ENCODE measurements at places on chromosomes 7 and 10.

GRCh38 chr10:35711615-35712411 is 69.7 kb upstream of the FZD8 start:
- no peak for DNase-seq

- DNase-seq, result no peak
Measured at GRCh38 chr10:17548162-17548561, 69.0 kb downstream of the HACD1 start.

- no peak for DNase-seq
Measured at GRCh38 chr7:41147606-41148485, 555.0 kb downstream of the INHBA start.

GRCh38 chr10:25547382-25547781 is 372.6 kb downstream of the GPR158 start:
- DNase-seq, result no peak

DNA sequence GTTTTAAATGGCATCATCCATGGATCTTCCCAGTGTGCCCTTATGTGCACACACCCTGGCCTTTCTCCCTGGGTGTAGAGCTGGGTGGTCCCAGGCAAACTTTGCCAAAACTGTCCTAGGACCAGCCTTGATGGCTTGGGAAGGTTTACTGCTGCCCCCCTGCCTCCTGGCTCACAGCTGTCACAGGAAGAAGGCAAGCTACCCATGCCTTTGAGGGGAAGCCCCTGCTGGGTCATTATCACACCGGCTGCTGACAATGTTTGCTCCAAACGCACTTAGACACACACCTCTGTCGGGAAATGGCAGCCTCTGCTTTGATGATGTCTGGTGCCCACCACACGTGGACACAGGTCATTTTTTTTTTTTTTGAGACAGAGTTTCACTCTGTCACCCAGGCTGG is 25.2 kb upstream of the FIGNL1 start:
- peak; percentile 65 for DNase-seq

DNA sequence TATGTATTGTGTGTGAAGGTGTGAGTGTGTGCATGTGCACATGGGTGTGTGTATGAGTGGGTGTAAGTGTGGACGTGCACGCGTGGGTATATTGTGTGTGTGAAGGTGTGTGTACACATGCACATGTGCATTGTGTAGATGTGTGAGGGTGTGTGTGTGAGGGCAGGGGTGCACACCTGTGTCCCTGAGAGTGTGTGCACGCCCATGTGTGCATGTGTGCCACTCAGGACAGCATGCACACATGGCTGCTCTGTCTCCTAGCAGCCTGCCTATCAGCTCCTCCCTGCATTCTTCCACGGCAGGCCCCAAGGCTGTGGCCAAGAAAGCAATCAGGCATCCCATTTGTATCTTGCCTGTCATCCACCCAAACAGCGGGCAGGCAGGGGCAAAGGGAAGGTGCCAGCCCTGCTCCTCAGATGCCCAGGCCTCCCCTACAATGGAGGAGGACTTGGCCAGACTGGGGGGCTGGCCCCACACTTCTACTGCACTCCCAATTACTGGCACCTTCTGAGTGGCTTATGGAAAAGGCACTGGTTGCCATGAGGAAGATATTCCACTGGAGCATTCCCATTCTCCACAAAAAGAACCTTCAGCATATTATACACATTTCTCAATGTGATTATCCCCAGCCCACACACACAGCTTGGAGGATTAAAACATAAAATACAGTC is 380.4 kb upstream of the ZMIZ1 start:
- DNase-seq, result no peak

DNA sequence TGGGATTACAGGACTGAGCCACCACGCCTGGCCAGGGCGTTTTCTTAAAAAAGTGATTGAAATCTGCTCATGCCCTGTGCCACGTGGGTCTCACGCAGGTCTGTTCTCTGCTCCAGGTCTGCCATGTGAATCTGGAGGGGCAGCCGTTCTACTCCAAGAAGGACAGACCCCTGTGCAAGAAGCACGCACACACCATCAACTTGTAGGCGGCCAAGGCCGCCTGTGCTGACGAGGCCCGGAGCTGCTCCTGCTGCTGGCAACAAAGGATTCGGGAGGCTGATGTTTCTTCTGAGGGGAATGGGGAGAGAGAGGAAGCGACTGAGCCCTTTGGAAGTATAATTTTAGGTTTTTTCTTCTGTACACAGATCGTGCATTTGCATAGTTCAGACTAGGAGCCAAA is 23.6 kb upstream of the BMPR1A start:
- no peak for DNase-seq

- no peak for DNase-seq
Measured at GRCh38 chr10:3497581-3497980, 287.4 kb downstream of the KLF6 start.

DNA sequence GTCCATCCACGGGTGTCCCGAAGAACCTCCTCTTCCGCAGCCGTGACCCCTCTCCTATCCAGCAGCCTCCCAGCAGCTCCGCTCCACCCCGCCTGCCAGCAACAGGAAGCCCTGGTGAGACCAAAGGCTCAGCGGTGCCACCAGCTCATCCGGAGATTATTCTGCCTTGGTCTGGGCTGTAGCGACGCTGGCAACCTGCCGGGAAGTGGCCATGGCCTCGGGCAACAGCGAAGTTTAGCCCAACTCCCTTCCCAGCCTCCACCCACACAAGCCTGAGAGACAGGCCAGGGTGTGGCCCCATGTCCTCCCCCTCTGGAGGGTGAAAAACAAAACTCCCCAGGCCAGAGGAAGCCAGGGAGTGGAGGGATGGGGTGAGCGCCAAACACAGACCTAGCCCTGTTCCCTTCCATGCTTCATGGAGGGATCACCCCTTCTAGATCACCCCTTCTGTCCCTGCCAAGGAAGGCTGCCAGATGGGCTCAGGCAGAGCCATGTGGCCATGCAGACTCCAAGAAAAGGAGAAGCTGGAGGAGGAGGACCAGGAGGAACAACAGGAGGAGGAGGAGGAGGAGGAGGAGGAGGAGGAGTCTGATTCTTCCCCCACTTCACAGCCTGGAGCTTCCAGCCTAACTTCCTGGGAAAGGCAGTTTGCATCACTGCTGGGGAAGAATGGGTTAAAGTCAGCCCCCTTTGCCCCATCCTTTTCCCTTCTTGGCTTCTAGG is 918 bp downstream of the CALHM2 start:
- no peak for DNase-seq

DNA sequence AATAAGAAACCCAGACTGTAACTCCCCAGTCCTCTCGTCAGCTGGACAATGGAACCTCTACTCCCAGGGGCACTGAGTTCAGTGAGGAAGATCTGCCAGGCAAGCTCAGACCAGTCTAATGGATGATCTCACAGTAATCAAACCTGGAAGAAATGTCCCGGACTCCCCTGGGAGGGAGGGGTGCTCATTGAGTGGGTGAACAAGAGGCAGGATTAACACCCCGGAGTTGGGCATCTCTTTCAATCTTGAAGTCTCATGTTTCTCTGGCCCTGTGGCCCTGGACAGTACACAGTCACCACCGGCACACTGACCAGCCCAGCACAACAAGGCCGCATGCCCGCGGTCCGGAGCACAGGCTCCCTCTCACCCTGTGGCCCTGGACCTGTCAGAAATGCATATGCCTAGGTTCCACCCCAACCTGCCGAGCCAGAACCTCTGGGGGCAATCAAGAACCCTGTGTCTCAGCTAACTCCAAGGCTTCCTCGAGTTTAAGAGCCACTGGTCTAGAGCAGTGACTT is 27.8 kb downstream of the CXCL12 start:
- DNase-seq, result no peak

DNA sequence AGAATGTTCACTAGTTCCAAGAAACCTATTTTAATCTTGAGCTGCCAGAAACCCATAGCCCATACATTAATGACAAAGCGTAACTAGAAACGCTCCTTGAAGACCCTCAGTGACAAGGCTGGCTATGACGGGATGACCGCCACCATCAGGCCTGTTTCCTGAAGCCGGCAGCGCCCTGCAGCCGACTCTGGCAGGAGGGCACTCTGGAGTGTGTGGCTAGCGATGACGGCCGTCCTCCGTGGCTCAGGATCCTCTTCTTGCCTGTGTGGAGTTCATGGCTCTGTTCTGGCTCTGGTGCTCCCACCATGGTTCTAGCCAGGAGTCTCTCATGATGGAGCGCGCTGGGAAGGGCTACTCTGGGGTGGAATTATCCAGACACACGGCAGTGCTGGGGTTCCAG is 224.1 kb downstream of the ADARB2 start:
- DNase-seq, result no peak

GRCh38 chr10:122461367-122461728 is at the start of gene HTRA1:
Gene HTRA1 (plus strand): TSS chr10:122461553. CDS start chr10:122461653, 100 bp downstream.
- DNase-seq, result no peak

GRCh38 chr10:131829156-131829930 is 71.5 kb upstream of the PPP2R2D start:
- DNase-seq, result no peak

- DNase-seq, result no peak
Measured at GRCh38 chr7:2614631-2615330, 17.0 kb upstream of the TTYH3 start.

DNA sequence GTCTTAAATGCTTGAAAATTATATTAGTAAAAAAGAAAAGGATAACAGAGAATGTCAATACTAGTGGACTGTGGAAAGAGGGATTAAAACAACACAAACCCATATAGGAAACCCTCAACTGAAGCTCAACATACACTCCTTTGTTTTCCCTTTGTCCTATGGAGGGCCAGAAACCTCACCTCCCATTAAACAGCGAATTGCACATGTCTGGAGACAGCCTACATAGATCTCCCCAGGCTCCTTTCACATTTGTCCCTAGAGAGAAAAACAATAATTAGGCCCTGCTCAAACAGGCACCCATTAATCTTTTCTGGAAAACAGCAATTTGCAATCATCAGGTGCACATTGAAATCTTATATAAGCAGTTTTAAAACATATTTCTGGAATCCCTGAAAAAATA is 87.6 kb upstream of the SEMA3D start:
- DNase-seq, result no peak

DNA sequence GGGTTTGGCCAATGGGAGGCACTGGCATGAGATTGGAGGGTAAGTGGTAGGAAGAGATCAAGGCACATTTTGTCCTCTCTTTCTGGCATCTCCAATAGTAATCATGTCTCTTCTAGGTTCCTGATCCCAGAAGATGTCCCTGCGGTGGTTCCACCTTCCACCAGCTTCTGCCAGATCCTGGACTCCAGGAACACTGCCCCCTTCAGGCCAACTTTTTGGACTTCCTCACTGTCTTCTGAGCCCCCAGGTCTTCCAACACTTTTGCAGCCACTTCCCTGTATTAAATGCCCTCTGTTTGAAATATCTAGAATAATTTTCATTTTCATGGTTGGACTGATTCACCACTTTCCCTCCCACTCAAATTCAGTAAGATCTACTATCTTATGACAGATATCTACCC is 60.9 kb downstream of the BAMBI start:
- DNase-seq, result no peak

- no peak for DNase-seq
Measured at GRCh38 chr7:132063800-132064199, 507.4 kb upstream of the PODXL start.

GRCh38 chr10:79399223-79399831 is 46.1 kb downstream of the ZCCHC24 start:
- no peak for DNase-seq

- no peak for DNase-seq
Measured at GRCh38 chr7:12434012-12434642, 30.5 kb upstream of the VWDE start.

- DNase-seq, result no peak
Measured at GRCh38 chr7:153433223-153433622, 619.0 kb upstream of the DPP6 start.

DNA sequence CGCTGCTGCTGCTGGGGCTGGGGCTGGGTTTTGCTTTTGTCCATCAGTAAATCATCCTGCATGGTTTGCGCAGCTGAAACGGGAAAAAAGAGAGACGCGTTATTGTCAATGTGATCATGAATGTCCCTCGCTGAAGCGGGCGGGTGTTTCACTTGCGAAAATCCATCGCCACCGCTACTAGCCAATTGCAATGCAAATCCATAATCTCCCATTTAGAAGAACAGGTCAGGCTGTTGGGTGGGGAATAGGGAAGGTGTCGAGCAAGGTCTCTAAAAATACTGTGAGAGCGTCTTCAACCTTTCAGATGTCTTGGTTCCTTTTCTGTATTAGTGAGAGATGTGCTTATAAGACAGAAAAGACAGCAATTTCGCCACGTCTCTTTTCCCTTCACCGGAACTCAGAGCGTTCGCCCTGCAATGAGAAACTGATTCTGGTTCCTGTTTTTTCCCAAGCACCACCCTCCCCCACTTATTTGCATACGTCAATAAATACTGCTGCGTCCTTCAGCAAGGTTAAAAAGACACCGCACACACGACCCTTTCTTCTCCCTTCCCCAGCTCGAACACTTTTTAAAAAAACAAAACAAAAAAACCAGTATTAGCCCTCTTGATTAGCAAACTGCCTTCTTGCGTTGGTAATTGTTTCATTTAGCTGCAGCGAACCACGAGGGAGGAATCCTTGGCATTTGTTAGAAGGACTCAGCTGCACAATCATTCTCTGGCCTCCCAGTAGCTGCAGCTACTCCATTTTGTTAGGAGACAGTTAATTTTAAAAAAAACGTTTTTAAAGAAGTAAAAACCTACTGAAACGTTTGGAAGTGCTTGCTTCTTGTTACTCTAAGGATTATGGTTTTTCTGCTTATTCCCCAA is 50.4 kb downstream of the CPEB3 start:
- DNase-seq, result peak; percentile 36

DNA sequence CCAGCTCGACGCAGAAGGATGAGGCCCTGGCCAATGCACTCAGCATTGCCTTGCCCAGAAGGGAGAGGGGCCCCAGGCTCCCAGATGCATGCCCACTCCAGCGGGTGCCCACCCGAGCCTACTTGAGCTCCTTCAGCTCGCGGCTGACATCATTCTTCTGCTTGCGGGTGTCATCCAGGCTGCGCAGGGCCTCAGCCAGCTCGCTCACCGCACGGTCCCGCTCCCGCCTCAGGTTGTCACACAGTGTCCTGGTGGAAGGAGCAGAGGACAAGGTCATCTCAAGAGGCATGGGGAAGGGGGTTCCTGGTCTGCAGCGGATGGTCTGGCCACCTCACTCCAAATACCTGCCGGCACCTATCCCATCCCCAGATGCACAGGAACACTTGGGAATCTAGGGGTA is 92.8 kb downstream of the DLG5 start:
- no peak for DNase-seq

- DNase-seq, result no peak
Measured at GRCh38 chr10:104033401-104033930, 52.2 kb downstream of the COL17A1 start.

GRCh38 chr10:72170263-72170662 is 45.5 kb upstream of the ANAPC16 start:
- DNase-seq, result no peak
